Stimulated activated CD8-positive, alpha-beta memory T cell treated with anti-CD3 and anti-CD28 coated beads, Interleukin-15, amount 100 ng/mL, for 24 hours (primary cell): ENCODE measurements at places on chromosomes 2 and 18.

DNA sequence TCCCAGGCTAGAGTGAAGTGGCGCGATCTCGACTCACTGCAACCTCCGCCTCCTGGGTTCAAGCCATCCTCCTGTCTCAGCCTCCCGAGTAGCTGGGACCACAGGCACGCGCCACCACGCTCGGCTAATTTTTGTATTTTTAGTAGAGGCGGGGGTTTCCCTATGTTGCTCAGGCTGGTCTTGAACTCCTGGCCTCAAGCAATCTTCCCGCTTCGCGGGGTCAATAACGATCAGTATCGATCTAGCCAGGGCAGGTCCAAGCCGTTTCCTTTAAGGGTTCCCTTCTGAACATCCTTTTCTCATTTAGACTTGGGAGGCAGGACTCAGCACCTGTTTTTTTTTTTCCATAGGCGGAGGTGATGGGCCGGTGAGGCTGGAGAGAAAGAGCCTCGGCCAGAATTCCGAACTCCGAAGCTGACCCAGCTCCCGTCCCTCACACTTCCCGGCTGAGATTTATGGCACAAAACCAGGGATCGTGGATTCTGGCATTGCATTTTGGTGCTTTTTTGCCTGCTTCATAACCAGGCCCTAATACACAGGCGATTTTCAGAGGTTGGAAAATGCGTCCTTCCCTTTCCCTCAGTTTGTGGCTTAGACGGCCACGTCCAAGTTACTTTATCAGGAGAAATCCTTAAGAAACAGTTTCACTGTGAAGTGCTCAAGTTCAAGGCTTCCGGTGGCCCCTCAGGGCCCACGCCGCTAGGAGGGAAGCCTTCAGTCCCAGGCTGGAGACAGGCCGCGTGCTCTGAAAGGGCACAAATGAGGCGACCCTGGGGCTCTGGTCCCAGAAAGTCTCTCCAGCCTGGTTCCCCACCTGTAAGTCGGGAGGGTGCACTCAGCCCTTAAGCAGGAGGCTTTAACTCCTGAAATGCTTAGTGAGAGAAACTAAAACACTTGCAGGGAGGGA lies 998 bp upstream of the SLC66A3 start:
- no peak for DNase-seq

- no peak for DNase-seq
These were observed 5.3 kb downstream of the MLPH start for GRCh38 chr2:237492137-237492890.

GRCh38 chr2:215772634-215773563 lies 240.5 kb downstream of the MREG start:
- DNase-seq, result no peak

DNA sequence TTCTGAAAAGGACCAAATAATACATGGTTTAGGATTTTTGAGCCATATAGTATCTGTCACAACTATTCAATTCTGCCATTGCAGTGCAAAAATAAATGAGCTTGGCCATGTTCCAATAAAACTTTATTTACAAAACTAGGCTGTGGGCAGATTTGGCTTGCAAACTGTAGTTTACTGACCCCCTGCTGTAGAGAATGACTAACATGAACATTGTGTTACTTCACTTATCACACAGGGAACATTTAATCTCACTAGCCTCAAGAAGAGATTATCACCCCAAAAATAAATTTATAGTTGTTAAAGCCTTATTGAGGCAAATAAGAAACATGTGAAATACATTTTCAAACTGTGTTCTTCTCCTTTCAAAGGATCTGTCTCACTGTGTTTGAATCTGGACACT lies 766.2 kb downstream of the MBD2 start:
- DNase-seq, result no peak

- DNase-seq, result no peak
These were observed 1.3 kb upstream of the FIGN start for GRCh38 chr2:163737190-163737439.

DNA sequence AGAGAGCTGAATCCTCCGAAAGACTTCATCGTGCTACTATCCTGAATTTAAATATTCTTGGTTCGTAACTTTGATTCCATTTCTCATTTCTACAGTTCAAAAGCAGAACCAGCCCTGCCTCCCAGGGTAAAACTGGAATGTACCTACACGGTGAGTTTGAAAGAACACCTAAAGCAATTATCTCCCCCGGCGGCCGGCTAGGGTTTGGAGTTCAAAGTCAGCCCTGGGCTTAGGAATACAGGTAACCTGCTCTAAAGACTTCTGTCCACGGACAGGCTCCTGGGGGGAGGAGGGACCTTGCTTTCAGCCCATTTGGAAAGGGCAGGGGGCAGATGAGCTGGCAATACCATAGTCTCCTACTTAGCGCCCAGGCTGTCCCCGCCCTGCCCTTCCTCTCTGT lies 32.3 kb downstream of the CYP27C1 start:
- no peak for DNase-seq

GRCh38 chr2:179460181-179460929 lies 195.7 kb upstream of the SESTD1 start:
- DNase-seq, result no peak

DNA sequence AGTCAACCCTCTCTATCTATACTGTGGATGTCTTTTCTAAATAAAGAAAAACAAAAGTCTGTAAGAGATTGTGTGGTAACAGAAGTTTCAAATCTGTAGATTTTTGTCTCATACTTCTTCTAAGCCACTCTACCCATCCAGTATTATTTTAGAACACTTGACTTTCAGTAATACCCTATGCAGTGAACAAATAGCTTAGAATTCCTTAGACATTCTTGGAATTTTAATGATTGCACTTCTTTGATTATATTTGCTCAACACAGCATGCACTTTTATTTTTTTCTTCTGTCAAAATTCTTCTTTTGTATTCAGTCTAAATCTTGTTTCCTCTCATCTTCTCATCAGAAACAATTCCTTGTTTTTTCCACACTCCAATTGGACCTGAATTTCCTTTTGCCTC lies 1080.2 kb downstream of the SUCLG1 start:
- no peak for DNase-seq

GRCh38 chr2:187658952-187659525 lies 104.8 kb upstream of the TFPI start:
- no peak for DNase-seq

- DNase-seq, result no peak
These were observed 51.7 kb downstream of the AGAP1 start for GRCh38 chr2:235545339-235546150.

DNA sequence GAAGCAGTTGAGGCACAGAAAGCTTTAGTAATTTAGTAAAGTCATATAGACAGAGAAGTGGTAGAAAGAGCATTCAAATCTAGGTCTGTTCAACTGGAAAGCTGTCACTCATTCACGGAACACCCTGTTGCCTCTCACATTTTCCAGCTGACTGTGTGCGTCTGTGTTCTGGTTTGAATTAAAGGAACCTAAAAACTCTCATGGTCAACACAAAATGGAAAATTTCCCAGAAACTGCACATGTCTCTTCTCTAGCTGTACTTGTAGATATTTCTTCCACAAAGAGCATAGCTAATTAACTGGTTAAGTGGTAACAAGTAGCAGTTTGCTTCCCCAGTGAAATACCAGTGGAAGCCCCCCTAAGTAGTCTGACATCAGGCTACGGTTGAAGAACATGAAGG lies 390.8 kb downstream of the TGIF1 start:
- DNase-seq, result no peak

GRCh38 chr2:65835975-65836549 lies 403.7 kb upstream of the SPRED2 start:
- no peak for DNase-seq

DNA sequence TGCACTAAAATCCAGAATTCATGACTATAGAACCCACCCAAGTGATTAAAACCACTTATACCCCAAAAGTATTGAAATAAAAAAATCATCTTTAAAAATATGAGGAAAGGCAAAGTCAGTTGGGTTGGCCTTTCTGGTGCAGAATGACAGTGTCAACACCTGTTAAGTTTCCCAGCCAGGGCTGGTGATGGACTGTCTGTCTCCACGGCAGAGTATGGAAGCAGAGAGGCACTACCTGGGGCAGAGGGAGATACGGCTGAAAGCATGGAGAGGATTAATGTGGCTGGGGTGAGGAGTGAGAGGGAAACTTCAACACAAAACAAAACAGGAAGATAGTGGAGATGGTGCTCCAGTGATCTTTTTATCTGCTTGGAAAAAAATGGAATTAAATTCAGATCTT lies 215.8 kb downstream of the FAM210A start:
- DNase-seq, result no peak

DNA sequence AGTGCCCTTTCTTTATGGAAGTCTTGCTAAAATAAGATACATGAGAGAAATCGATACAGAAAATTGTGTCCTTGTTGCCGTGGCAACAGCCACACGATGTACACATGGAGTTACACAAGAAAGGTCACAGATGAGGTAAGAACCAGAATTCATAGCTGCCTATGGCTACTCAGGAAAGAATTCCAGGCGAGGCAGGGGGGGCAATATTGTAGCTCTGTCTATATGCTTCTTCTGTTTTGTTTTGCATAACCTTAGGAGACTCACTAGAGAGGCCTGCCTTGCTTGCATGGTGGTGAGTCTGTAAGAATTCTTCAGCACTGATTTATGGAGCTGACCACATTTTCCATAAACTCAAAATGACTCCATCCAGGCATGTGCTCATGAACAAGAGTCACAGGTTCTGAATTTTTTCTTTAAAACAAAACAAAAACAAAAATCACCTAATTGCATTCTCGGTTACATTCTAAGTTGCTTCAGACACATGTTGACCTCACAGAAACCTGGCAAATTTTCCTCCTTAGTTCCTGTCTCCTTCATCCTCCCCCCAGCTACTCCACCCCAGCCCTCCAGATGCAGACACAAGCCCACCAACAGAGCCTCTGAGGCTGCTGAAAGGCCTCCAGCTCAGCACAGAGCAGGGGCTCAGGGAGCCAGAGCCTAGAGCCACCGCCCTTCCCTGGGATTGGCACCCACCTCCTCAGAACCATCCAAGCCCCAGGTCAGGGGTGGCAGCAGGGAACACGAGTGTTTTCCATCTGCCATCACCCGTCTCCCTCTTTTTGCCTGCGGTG lies 183.5 kb downstream of the ANTXR1 start:
- no peak for DNase-seq

DNA sequence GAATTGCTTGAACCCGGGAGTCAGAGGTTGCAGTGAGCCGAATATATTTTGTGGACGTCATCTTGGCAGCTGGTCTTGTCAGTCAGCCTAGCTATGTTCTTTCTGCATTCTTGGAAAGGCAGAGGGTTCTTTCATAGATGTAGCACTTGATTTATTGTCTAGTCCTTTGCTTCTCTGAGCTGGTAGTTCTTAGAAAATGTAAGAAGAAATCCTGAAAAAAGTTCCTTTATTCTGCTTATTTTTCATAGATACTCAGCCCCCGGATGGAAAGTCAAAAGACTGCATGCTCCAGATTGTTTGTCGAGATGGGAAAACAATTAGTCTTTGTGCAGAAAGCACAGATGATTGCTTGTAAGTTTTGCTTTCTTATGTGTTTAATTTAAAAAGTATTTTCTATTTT lies 21.3 kb downstream of the PLEKHB2 start:
- DNase-seq, result no peak

DNA sequence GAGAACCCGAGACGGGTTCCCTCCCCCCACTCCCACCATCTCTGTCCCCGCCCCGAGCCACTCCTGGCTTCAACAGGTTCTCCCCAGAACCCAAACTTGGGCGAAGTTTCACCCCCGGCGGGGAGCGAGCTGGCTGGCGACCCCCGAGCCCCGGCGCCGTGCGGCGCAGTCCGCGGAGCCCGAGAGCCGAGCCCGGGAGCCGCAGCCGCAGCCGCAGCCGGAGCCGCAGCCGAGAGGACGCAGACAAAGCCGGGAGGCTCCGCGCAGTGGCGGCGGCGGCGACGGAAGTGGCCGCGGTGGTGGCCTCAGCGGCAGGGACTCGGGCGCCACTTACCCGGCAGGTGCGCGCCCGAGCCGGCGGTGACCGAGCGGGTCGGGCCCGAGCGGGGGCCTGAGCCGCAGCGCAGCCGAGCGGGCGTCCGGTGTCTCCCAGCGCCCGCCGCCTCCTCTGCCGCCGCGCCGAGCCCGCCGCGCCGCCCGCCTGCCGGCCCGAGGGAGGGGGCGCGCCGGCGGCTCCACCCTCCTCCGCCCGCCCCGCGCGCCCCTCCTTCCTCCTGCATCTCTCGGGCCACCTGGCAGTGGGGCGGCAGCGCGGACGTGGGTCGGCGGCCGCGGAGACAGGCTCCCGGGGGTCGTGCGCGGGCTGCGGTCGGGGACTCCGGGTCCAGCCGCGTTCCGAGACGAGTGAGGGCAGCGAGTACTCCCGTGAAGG lies at the start of gene ECEL1:
TSS of gene ECEL1 (minus strand) at position 450 of the 712 bp plus-strand sequence. CDS start 1,181 bp downstream, outside the sequence.
- DNase-seq, result no peak

DNA sequence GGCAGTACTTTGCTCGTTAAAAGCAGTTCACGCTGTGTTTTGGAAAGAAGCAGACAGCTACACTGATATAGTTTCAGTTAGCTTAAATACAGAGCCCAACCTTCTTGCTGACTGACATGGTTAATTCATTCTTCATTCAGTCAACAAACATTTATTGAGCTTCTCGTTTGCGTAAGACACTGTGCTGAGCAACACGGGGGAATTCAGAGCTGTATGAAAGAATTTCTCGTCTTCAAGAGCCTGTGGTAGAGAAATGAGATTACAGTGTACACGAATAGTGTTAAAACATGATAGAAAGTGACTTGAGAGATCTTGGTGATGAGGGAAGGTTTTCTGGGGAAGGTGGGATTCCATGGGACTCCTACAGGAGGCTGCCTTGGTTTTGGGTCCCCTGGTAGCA lies 44.7 kb downstream of the ADAM23 start:
- DNase-seq, result no peak

- no peak for DNase-seq
These were observed 6.6 kb upstream of the OXER1 start for GRCh38 chr2:42770288-42771131.

DNA sequence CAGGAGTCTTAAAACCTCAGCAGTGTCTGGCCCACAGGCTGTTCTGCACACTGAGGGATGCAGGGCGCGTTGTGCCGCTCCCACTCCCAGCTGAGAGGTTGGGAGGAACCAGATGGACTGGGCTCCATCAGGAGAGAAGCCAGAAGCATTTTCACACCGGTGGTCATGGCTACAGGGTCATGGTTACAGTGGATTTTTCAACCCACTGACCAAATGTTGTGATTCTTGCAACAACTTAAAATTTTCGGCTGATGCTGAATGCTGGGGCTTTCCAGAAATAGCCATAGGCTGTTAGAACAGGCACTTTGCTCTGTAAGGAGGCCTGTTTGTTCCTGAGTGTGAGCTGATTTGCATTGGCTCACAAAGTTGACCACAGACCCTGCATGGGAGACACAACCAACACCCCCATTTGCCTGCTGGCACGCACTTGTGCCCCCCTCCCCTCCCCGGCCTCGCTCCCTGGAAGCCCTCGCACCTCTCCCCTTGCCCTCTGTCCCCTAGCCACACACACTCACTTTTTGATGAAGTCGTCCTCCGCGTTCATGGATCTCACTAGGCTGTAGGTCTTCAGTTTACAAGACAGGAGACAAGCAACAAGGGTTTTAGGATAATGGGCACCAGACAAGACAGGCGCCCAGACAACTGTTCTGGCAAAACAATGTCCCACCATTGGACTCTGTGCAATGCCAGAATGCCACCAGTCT lies 3.4 kb downstream of the LPIN1 start:
- no peak for DNase-seq

GRCh38 chr18:3494245-3494526 lies 44.2 kb downstream of the TGIF1 start:
- no peak for DNase-seq

- DNase-seq, result no peak
These were observed 28.8 kb downstream of the CCDC93 start for GRCh38 chr2:117985092-117985491.
